ENCODE measurements at places on chromosomes 13 and 19.
A peak's percentile ranks its signal among the peaks of the same experiment; 100 is the strongest.

- no peak for DNase-seq
Measured at GRCh38 chr13:51525567-51526167, 58.6 kb upstream of the WDFY2 start.

DNA sequence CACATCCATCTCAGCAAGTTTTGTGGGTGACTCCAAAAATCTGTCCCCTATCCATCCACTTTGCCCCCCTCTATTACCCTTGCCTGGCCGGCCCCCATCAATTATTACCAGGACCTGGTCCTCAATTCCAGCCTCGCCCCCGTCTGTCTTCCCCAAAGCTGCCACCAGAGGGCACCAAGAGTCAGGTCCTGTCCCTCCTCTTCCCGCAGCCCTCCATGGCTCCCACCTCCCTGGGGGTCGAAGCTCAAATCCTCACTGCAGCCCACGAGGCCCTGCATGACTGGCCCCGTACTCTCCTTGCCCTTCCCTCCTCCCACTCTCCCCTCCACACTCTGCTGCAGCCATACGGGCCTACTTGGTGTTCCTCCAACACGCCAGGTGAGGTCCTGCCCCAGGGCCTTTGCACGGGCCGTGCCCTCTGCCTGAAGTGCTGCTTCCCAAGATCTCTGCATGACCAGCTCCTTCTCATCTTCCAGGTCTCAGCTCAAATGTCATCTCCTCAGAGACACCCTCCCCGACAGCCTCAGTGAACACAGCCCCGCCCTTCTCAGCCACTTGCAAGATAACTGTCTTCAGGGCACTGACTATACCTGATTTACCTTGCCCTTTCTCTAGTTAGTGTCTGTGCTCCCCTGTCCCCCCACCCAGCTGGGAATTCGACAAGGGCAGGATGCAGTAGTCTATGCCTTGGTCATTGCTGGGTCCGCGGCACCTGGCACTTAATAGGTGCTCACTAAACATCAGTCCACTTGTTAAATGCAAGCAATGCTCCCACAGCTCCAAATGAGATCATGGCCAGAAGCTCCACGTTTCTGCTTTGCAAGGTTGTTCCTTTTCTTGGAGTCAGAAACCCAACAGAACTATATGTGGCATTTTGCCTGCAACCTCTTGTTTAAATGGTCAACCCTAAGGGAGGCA is 16.8 kb upstream of the SEMA6B start:
- DNase-seq = peak; percentile 54

DNA sequence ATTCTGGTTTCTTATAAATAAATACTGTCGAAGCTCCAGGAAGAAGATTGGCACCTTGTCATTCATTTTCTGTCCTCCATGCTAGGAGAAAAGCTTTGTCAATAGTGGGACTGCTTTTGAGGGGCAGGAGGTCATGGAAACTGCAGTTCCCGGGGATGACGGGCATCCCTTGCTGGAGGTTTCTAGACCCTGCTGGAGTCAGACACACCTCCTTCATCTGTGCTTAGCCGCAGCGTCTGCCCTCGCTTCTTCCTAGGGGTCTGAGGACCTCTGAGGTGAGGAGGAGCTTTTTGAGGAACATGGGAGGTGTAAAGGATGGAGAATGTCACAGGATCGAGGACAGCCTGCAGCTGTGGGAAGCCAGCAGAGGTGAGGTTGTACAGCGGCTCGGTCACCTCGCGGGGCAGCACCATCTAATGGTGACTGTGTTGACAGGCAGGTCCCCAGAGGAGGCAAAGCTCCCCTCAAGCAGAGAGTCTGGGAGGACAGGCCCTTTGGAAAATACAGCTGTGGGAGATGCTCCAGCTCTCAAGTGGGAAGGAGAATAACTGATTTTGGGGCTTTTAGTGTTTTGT is 172.7 kb upstream of the RNF113B start:
- no peak for DNase-seq

DNA sequence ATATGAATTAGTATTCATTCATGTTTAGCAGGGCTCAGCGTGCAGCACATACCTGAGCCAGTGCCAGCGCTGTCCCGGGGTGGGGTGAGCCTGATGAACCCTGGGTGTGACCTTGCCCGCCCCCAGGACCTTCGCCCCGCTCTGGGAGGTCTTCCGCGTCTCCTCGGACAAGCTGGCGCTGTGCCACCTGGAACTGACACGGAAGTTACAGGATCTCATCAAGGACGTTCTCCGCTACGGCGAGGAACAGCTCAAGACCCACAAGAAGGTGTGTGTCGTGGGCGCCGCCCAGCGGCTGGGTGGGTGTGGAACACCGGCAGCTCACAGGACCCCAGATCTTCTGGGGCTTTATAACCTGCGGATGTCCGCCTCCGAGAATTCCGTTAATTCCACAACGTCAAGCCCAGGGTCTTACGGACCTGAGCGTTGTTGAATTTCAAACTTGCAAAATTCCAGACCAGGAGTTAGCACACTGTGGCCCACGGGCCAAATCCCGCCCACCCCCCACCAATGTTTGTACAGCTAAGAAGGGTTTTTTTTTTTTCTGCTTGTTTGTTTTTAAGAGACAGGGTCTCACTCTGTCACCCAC is 15.4 kb downstream of the FCHO1 start:
- DNase-seq = no peak

- DNase-seq = no peak
Measured at GRCh38 chr19:15897738-15898276, at the start of gene CYP4F2. CYP4F2 (minus strand) TSS chr19:15898074; CDS start chr19:15897611, 463 bp downstream.

DNA sequence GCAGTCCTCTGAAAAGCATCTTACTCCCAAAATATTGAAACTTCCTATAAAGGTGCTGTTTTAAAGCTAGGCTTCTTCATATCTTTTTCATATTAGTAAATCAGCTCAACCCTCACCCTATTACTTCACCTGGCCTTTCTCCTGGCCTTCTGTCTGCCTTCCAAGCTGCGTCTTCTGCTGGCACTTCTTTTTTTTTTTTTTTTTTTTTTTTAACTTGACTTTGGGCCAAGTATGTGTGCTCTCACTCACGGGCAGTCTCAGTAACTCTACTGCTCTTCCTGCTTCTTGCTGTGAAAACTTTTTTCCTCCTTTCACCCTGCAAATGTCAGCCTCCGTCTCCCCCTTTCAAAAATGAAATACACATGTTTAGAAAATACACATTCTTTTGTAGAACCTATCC is 41.2 kb upstream of the KCTD4 start:
- no peak for DNase-seq

DNA sequence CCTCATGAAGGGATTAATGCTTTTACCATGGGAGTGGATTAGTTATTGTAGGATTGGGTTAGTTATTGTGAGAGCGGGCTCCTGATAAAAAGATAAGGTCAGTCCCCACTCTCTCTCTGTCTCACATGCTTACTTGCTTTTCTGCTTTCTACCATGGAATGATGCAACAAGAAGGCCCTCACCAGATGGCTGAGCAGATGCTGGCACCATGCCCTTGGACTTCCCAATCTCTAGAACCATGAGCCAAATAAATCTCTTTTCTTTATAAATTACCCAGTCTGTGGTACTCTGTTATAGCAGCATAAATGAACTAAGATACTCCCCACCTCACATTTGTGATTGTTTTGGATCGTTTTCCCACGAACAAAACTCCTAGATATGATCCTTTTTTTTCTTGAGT is 353.8 kb downstream of the DNAJC15 start:
- no peak for DNase-seq

DNA sequence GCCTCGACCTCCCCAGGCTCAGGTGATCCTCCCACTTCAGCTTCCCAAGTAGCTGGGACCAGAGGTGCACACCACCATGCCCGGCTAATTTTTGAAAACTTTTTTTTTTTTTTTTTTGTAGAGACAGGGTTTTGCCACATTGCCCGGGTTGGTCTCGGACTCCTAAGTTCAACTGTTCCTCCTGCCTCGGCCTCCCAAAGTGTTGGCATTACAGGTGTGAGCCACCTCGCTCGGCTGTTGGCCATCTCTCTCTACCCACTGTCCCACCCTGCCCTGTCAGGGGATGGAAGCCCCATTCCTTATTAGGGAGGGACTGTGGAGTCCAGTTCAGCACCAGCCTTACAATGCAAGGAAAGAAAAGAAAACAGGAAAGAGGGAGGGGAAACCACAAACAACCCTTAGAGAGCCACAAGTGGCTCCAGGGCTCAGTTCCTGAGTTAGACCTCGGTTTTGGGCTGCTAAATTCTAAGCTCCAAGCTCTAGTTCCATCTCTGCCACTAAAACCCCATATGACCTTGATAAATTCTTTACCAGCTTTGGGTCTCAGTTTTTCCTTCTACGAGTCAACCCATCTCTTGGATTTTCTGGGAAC is 31.7 kb downstream of the ACTL9 start:
- no peak for DNase-seq

DNA sequence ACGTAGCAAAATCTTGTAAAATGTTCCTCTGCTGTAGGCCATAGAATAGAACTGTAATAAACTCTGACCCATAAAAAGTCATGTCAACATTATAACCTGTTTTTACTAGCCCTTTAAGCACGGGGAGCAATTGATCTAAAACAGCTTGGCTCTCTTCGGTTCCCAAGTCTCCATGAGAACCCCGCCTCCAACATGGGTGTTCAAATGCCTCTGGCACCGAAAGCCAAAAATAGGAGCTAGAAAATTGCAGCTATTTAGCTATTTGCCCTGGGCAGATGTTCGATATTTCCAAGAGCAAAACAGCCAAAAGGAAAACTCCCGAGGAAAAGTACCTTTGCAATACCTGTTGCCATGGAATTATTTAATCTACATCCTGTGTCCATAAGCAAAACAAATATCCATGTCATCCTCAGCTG is 563.1 kb downstream of the EFNB2 start:
- no peak for DNase-seq

- DNase-seq = no peak
Measured at GRCh38 chr19:40005691-40006272, 8.9 kb downstream of the ZNF546 start.

GRCh38 chr13:40813667-40814454 is 24.4 kb downstream of the SLC25A15 start:
- DNase-seq = no peak

DNA sequence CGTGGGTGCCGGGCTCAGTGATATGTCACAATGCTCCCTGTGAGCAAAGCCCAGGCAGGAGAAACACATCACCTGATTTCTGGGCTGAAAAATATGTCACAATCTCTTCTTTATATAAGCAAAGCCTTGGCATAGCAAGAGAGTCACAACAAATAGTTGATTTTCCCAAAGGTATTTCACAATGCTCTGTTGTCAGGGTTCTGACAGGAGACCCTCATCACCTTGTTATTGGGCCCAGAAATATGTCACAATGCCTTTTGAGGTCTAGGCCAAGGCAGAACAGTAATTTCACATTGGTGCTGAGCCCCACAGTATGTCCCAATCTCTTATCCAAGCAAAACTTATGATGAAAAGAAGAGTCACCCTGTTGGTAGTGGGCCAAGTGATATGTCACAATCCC is 125.7 kb downstream of the ZNF675 start:
- DNase-seq = no peak

- no peak for DNase-seq
Measured at GRCh38 chr13:48506092-48506701, 26.7 kb downstream of the RCBTB2 start.

DNA sequence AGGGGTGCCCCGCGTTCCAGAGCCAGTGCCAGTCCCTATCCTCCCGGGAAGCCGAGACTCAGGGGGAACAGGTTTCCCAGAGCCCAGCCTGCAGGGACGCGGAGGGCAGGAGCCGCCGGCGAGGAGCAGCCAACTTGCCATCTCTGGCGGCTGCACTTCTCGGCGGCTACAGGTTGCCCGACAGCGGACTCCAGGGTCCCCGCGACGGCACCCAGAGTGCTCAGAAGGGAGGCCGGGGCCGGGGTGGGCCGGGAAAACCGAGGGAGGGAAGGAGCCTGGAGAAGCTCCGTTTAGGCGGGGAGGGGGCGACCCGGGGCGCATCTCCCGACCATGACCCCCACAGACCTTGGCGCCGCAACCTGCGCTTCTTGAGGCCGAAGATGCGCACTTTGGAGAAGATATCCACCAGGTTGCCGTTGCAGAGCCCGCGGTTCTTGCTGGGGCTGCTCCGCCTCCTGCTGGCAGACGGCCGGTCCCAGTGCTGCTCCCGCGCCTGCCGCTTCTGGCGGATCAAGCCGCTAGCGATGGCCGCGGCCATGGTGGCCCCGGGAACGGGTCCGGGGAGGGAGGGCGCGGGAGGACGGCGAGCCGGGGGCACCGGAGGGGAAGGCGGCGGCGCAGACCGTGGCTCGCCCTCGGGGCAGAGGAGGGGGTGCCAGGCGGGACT is 463.8 kb downstream of the ITGBL1 start:
- DNase-seq = no peak

GRCh38 chr19:18446145-18446810 is 8.3 kb upstream of the ISYNA1 start:
- DNase-seq = no peak

GRCh38 chr13:79812070-79812850 is 331.3 kb downstream of the NDFIP2 start:
- DNase-seq = no peak

DNA sequence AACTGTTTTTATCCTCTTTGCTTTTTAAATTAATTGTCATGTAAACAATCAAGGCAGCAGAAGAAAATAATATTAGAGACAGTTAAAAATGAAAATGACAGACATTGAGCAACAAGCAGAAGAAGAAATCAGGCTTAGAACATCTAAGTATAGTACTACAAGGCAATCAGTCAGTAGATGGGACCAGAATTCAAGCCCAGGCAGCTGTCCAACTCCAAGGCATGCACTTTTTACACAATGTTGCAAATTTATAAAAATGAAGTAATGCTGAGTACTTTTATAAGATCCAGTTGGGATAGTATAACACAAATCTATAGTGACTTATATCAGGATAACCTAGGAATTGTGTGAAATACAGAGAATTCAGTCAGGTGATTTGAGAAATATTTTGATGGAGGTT is 2815.8 kb downstream of the PCDH9 start:
- DNase-seq = no peak

GRCh38 chr19:10961073-10961860 is 437 bp downstream of the SMARCA4 start:
- DNase-seq = no peak

GRCh38 chr13:41942462-41943094 is 18.3 kb downstream of the VWA8 start:
- DNase-seq = no peak

DNA sequence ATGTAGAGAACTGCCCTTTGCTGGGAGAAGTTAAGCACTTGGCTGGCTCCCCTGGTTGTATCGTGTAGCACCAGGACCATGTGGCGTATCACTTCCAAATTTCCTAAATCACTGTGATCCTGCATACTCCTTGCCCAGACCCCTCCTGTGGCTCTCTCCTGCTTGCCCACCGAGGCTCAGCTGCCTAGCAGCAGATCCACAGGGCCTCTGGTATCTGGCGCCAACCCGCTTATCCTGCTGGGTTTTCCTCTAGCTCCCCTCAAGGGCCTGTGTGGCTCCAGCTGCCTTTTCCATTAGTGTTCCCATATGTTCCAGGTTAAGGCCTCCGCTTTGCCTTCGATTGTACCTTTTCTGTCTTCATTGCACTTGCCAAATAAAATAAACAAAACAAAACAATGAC is 16.5 kb downstream of the LRCH1 start:
- DNase-seq = no peak
